NCI-H1092 (cell line): ENCODE measurements at places on chromosomes 2 and 18.
A peak's percentile ranks its signal among the peaks of the same experiment; 100 is the strongest.

DNA sequence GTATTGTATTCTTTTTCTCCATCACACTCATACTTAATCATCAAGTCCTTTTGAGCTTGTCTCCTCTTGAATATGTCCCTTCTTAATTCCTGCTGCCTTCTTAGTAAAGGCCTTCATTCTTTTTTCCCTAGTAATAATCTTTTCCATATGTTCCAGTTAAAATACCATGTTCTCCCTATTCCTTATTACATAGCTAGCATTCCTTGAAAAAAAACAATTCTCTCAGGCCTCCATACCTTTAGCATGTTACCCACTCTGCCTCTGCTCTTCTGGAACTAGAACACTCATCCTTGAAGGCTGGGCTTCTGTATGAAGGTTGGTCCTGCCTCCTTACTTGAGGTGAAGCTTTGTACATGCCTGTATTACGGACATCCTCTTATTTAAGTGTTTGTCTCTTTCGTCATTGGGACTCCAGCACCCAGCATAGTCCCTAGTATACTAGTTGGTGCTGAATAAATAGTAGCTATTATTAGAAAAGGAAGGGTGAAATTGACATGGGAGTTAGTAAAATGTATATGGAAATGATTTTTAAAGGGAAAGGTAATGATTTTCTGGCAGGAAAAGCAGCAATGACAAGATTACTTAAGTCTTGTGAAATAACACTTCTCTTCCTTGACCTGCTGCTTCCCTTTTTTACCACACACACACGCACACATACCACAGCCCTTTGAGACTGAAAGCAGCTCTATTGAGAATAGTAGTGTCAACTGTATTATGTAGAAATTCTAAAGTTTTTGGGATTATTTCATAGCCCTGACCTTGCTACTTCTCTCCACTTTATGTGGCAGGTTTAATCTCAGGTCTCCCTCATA is 45.6 kb downstream of the REL start:
- no peak for DNase-seq

DNA sequence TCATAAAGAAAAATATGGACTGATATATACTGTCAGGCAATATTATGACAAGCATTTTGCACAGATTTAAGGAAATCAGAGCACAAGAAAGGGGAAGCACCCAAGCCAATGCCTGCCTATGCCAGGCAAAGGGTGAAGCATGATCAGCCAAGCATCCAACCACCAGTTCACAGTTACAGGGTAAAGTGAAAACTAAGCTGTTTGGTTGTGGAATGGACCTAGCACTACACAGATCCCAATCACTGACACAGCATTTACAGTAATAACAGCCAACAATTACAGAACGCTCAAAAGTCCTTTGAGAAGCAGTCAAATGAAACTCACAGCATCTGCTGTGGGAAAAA is 90.3 kb downstream of the SP3 start:
- DNase-seq, result no peak

- DNase-seq, result peak; percentile 85
These were observed at the start of gene SCN9A for GRCh38 chr2:166375736-166376487. Gene SCN9A (minus strand): TSS chr2:166375944. CDS start chr2:166311756, 64,188 bp downstream.

GRCh38 chr2:223952280-223952968 is 4.8 kb upstream of the MRPL44 start:
- no peak for DNase-seq

GRCh38 chr18:6478121-6478520 is 63.4 kb upstream of the L3MBTL4 start:
- no peak for DNase-seq

DNA sequence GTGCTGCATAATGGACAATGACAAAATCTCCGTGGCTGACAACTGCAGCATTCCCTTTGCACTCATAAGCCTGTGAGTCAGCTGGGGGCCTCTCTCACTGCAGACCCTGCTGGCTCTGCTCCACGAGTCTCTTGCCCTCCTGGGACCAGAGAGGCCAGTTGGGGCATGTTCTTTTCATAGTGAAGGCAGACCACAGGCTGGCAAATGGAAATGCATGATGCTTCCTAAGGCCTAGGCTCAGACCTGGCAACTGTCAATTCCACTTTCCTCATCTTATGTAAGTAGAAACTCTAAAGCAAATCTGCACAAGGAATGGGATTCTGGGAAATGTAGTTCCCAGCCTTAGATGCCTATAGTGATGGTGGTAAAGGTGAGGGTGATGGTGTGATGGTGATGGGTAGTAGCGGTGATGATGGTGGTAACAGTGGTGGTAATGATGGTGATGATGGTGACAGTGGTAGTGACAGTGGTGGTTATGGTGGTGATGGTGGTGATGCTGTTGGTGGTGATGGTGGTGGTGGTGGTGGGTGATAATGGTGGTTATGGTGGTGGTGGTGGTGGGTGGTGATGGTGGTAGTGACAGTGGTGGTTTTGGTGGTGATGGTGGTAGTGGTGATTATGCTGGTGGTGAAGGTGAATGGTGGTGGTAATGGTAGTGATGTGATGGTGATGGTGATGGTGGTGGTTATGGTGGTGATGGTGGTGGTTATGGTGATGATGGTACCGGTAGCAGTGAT is 185.8 kb upstream of the ARL4C start:
- no peak for DNase-seq

- DNase-seq, result no peak
These were observed 239.9 kb downstream of the MTX2 start for GRCh38 chr2:176508984-176509740.

DNA sequence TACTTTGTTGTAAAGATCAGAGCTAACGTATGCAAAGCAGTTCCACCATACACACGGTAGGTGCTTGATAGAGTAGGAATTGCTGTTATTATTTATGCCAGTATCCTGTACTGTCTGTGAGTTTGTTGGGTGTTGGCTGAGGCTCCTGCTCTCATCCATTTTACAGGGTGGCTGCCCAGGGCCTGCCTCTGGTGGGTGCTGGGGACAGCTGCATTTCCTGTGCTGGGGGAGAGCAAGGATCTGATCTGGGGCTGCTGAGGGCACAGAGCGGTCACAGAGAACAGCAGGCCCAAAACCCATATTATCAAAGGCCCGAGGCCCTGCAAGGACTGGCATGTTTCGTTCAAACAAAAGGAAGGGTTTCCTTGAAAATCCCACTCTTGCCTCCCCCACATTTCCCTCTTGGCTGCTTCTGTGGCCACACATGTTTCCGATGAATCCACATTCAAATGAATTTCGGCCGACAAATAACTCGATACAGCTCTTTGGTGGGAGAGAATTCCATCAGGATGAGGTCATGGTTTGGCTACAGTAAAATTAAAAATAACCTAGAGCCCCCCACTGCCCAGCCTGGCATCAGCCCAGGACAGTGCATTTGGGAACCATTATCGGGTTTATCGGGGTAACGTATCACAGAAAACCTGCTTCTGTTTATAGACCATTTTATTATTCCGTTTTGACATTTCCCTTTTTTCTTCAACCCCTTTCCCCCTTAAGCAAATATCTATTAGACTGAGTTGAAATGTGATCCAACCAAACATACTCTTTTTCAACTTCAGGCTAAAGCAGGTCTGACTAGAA is 143.4 kb downstream of the CYRIA start:
- no peak for DNase-seq

- no peak for DNase-seq
These were observed 32.8 kb upstream of the DAPL1 start for GRCh38 chr2:158762336-158762735.

GRCh38 chr2:241734467-241735208 is at the start of gene D2HGDH:
Gene D2HGDH (plus strand): TSS chr2:241734630. CDS start chr2:241735225, 595 bp downstream.
- DNase-seq, result peak; percentile 66

DNA sequence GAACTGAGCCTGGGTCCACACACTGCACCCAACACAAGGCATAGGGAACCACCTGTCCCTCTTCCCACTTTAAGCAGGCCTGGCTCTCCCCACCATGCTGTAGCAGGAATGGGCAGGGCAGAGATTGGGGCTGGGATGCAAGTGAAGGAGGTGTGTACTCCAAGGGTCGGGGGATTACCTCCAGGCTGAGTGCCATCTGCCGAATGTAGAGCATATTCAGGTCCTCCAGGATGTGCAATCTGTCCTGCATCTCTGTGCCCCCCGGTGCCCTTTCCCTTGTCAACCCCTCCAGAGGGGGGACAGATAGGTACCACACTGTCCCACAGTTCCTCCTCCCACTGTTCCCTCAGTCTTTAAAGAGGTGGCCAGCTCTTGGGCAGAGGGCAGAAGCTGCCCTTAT is 2.4 kb downstream of the RTKN start:
- no peak for DNase-seq

GRCh38 chr2:96486696-96487095 is 18.5 kb downstream of the NEURL3 start:
- no peak for DNase-seq

- DNase-seq, result no peak
These were observed 27.3 kb upstream of the NOTO start for GRCh38 chr2:73174941-73175662.

- DNase-seq, result no peak
These were observed 35.4 kb downstream of the HJURP start for GRCh38 chr2:233818639-233819621.

- no peak for DNase-seq
These were observed 133.1 kb downstream of the MREG start for GRCh38 chr2:215879977-215880940.

DNA sequence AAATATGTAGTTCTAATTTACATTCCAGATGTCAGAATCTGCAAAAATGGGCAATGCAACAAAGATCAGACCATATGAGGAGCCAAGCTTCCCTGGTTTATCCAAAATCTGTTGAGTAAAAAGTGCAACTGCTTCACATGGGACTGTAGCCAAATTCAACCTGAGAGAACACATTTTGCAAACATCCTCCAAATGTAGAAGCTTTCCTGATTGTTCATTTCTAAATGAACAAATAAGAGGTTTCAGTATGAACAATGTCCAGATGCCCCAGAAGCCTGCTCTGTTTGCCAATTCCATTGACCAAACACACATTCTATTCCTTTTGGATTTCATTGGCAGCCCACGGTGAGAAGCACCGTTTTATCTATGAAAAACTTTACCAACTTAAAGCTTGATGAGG is 117.9 kb upstream of the OSR1 start:
- no peak for DNase-seq

GRCh38 chr18:77155031-77155430 is 22.4 kb upstream of the MBP start:
- no peak for DNase-seq

GRCh38 chr2:236033462-236033861 is 134.7 kb downstream of the GBX2 start:
- no peak for DNase-seq

DNA sequence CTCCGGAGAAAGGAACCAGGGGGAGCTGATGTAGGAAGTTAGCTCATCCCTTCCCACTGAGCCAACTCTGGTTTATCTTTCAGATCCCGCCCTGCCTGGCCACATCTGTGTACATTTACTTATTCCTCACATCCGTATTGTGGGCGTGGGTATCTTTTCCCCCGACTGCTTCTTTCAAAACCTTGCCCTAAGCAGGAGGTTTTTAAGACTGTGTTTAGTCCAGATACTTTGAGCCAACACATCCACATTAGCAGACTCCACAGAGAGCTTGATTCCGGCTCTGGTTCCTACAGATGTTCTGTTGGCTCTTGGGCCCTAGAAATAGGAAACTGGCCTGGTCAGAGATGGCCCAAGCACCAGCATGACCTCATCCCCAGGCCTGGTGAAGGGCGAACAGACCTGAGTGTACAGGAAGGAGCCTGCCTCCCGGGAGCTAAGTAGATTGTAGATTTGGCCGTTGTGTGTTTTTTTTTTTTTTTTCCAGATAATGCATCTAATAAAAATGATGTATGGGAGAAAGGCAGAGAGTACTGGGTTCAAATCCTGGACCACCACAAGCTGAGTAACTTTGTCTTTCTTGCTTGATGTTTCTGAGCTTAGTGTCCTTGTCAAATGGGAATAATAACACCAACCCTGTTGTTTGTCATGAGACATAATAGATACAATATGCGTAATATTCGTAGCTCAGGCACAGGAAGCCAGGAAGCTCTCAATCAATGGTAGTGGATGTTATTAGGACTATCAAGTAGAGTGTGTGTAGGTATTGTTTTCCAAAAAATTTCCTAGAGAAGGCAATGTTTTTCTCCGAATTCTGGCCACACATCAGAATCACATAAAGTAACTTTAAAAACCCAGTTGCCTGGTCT is 92.3 kb downstream of the PRKCE start:
- no peak for DNase-seq

GRCh38 chr2:52395912-52396311 is 1364.0 kb upstream of the NRXN1 start:
- DNase-seq, result no peak

DNA sequence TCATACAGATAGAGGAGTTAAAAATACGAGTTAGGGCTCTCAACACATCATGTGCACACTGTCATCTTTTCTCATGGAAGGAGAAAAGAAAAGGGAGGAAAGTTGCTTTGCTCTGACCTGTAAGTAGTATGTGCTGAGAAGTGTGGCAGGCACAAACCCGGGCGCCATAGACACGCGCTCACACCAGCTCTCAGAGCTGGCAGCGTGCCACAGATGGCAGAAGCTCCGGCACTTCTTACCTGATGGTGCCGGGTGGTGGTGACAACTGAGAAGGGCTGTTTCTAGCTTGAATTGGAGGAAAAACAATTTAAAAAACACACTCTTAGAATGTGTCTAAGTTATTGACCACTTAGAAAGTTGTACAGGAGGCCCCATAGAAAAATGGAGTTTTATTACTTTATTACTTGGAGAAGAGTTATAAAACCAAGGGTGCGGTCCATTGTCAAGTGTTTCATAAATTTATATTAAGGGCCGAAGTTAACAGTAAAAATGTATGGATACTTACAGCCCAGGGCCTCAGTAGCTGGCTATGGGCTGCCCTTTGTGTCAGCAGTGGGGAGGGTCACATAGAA is 92.2 kb downstream of the DPP4 start:
- no peak for DNase-seq

DNA sequence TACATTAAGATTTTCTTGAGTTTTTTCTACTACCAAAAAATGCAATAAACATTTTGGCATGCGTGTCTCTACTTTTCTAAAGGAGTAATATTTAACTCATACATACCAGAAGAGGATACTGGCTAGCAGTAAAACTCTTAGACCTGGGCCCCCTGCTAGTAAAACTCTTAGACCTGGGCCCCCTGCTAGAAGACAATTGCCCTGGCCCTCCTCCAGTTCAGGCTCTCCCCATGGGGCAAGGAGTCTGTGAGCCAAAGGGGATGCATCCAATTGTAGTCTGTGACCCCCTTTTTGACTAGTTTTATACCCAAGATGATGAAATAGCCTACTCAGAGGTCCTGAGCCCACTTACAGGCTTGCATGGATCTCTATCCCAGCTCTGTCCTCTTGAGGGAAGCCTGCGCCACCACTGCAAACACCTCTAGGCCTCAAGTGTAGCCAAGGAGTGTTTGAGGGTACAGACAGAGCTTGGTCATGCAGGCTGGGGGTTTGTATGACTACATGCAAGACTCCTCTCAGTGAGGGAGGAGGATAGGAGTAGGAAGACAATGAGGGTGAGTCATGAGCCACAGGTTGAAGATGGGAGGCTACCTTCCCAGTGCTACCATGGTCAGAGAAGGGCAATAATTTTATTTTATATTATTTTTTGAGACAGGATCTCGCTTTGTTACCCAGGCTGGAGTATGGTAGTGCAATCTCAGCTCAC is 45.2 kb upstream of the PGAP1 start:
- no peak for DNase-seq

GRCh38 chr2:241813644-241814392 is 4.8 kb downstream of the NEU4 start:
- DNase-seq, result no peak
